H54 (cell line): ENCODE measurements at places on chromosomes 12 and 14.

- no peak for DNase-seq
These were observed 62.4 kb upstream of the FOXG1 start for GRCh38 chr14:28704153-28704552.

GRCh38 chr14:91509083-91509877 is 830 bp downstream of the PPP4R3A start:
- no peak for DNase-seq

DNA sequence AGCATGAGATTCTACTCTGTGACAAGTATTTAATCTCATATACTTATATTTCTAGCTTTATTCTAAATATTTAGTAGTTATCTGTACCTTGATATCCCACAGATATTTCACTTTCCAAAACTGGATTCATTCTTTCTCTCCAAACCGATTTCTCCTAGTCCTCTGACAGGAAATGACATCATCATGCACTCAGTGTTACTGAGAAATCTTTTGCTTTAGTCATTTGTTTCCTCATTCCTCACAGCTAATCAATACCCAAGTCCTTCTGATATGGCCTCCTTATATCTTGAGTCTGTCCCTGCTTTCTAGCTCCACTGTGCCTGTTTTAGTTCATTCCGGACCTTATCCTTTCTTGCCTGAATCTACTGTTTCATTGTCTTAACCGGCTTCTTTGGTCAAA is 39.4 kb upstream of the E2F7 start:
- DNase-seq = no peak

- no peak for DNase-seq
These were observed 21.8 kb downstream of the VDR start for GRCh38 chr12:47882781-47883546.

DNA sequence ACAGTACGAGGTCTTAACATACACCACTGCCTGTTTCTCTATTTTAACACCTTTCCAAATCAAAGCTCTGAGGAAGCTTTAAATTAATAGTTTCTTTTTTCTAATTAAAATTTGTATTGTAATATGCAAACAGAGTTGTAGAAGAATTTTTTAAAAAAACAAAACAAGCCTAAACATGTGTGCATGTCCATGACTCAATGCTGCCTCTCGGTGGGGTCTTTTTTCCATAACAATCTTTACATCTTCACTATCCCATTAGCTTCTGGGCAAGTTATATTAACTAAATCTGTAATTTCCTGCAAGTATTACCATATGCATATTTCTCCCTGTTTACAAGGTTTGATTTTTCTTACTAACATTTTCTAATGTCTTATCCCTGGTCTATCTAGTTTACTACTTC is 143.9 kb upstream of the NAV3 start:
- no peak for DNase-seq
